ENCODE measurements at places on chromosomes 1 and 21.

DNA sequence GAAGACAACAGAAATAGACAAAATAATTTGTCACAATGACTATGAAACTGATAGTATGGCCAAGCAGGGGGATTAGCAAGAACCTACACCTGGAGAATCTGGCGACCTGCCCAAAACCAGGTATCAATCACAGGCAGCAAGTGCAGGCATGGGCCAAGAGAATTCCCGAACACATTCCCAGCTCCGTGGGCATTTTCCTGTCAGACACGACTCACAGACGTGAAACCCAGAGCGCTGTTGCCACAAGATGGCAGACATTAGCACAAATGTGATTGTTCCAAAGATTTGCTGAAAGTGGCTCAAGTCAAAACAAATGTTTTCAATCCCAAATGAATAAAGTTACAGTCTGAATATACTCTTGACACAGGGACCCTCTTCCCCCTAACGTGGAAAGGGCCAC lies 36.8 kb downstream of the HLCS start:
- peak; percentile 28 for DNase-seq

DNA sequence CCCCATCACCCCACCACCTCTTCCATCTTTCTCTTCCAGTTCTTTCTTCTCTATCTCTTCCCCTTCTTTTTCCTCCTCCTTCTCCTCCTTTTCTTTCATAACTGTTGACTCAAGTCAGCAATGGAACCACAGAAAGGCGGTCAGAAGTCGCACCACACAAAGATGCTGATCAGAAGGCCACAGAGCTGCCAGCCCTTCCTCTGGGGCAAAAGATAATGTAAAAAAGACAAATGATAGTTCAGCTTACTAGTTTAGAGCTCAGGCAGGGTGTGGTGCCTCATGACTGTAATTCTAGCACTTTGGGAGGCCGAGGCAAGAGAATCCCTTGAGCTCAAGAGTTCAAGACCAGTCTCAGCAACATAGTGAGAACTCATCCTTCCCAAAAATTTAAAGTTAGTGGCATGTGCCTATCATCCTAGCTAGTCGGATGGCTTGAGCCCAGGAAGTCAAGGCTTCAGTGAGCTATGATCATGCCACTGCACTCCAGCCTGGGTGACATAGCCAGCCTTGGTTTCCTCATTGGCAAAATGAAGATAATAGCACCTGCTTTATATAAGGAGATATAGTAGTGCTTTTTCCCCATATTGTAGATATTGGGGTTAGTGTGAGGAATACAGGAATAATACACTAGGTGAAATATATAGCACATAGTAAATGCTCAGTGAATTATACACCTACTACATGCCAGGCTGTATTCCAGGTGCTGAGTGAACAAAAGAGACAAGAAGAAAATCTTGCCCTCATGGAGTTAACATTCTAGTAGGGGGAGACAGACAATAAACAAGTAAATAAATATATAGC lies 12.5 kb upstream of the IGSF3 start:
- no peak for DNase-seq

- DNase-seq, result no peak
Measured at GRCh38 chr1:85502171-85502570, 37.2 kb upstream of the DDAH1 start.

DNA sequence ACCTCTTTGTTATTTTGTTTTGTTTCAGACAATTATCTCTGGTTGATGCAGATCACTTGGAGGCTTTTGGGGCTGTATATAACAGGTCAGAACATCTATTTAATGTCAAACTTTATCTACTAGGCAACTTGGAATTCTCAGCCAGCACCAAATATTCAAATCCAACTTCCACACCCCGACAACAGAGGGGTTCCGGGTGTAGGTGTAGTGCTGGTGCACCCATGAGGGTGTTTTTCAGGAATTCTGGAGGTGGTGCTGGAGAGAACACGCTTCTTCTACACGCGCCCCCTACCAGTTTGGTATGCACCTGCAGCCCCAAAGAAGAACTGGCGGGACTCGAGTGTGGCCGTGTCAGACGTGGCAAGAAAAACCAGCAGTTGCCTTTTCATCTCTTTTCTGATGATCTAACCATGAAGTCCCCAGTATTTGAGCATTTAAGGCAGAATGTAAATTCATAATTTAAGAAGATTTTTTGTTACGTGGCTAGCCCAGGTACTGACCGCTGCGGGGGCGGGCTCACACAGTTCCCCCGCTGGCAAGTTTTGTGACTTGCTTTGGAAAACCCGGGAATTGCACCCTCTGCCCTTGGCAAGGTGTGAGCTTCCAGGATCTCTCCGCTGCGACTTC lies 462 bp upstream of the TLCD4 start:
- peak; percentile 62 for DNase-seq

- DNase-seq, result no peak
Measured at GRCh38 chr21:46189959-46190490, 5.8 kb upstream of the SPATC1L start.

DNA sequence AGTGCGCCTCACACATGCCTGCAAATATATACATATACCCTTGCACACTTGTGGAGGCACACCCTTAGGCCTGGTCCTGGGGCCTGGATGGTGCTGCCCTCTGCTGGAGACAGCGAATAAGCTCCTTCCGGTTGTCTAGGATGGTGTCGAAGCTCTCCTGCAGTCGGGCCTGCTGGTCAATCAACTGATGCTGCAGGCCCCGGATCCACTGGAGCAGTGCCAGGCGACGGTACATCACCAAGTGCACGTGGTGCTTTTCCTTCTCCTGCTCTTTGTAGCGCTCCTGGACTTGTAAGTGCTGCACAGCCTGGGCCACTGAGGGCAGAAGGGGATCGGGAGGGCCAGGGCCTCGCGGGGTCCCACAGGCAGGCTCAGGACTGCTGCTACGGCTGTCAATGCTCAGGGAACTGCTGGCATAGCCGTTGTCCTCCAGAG lies 3.1 kb downstream of the C1orf216 start:
- peak; percentile 70 for DNase-seq

DNA sequence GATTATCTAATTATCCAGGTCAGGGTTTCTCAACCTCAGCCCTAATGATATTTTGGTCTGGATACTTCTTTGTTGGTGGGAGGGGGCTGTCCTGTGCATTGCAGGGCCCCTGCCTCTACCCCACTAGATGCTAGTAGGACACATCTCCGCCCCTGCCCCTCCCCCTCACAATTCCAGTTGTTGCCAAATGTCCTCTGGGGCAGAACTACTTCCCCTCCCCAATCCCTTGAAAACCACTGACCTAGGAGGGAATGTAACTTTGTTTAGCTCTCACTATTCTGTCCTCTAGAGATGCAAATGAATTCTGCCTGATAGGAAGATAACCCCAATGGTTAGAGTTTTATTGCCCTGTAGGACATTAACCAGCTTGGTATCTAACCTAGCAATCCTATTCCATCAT lies 8.1 kb downstream of the CACNA1S start:
- DNase-seq, result no peak

DNA sequence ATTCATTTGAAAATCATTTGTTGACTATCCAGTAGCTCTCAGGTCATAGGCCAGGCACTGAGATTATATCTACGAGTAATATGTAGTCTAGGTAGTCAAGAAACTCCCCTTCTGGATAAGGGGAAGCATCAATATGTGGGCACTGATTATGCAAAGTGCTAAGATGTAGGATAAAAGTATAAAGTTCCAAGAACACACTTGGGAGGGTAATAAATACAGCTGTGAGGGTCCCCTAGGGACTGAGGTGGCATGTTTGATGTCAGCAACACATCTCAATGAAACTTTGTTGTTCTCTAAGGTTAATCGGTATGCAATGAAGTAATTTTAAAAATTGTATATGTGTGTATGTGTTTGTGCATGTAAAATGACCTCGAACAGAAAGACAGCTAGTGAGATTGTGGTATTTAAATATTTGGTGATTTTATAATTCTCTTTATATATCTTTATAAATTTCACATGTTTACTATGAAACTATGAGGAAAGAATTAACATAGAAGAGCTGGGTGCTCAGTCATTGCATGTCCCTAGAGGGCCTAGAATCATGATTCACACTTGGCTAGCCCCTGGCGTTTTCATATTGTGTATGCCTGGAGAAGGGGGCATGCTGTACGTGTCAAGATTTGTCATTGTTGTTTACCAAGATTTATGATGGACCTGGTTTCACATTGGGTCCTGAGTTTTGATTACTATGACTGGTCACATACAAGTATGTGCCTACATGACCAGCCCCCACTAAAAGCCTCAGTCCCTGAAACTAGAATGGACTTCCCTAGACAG lies 140.1 kb upstream of the DUSP10 start:
- DNase-seq, result no peak

- DNase-seq, result peak; percentile 64
Measured at GRCh38 chr1:41742219-41742618, 176.5 kb downstream of the HIVEP3 start.

DNA sequence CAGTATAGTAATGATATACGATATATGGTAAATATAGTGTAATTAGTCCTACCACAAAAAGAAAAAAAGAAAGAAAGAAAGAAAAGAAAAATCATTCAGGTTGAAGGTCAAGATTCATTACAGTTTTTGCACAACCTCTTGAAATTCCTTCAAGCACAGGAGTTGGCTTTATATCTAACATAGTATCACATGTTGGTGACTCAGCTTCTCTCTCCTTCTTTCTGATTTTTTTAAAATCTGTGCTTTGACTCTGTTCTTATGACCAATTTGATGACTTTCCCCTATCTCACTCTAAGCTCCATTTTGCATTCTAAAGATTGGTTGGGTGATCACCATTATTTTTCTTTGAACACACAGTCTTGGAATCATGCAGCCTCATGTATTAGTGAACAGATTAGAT lies 148.2 kb upstream of the COL11A1 start:
- DNase-seq, result no peak

DNA sequence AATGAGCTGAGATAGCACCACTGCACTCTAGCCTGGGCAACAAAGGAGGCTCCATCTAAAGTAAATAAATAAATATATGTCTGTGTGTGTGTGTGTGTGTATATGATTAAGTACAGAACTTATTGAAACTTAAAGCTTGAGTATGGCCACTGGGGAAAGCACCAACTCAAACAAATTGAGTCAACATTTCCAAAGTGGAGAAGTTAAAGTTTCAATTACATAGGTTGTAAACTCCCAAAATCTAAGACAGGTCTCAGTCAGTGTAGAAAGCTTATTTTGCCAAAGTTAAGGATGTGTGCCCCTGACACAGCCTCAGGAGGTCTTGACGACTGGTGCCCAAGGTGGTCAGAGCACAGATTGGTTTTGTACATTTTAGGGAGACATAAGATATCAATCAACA lies 458.9 kb upstream of the RGS18 start:
- no peak for DNase-seq

- DNase-seq, result no peak
Measured at GRCh38 chr1:222047366-222047765, 305.5 kb upstream of the DUSP10 start.

DNA sequence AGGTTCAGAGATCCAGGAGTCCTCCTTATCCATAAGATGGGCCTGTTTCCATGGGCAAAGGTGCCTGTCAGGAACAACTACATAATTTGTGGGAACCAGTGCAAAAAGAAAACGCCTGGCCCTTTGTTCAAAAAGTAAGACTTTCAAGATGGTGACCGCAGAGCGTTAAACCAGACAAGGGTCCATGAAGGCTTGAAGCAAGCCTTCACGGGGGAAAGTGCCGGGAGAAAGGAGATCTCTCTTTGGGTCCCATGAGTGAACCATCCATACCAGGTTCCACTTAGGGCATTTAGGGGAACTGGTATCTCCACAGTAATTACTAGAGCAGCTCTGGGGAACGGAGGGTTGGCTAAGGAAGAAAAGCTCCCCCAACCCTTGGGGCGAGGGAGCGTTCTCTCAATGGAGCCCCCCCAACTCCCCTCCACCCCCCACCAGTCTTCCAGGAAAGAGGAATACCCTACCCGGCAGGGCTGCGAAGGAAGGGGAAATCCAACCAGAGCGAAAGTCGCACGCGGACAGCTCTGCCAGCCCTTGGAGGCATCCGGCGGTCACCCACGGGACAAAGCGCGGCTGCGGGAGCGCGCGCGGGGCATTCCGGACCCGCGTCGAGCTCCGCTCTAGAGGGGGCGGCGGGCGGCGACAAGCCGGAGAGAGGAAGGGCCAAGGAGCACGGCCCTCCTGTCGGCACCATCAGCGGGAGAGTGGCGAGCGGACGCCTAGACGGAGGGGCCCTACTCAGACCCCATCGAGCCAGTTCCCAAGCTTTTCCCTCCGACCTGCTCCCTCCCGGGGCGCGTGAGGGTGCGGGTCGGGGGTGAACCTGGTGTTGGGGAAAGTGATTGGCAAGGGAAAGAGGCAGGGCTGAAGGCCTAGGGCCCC lies 687 bp upstream of the RASSF5 start:
- no peak for DNase-seq

DNA sequence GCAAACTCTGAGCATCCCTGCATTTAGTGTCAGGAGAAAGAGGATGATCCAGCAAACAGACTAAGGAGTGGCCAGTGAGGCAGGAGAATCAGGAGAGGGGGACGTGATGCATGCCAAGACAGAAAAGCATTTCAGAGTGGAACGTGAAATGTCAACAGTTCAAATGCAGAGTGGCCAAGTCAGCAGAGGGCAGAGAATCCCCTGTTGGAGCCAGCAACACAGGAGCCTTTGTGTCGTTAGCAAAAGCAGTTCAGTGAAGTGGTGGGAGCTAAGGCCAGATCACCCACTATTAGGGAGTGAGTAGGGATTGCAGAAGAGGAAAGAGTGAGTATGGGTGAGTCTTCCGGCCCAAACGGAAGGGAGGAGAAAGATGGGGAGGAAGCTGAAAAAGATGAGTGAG lies 6.6 kb upstream of the FCRL6 start:
- DNase-seq, result no peak

- DNase-seq, result no peak
Measured at GRCh38 chr1:9294405-9294773, 1.7 kb downstream of the SPSB1 start.

GRCh38 chr1:76494807-76495206 lies 372.5 kb upstream of the ST6GALNAC5 start:
- no peak for DNase-seq

DNA sequence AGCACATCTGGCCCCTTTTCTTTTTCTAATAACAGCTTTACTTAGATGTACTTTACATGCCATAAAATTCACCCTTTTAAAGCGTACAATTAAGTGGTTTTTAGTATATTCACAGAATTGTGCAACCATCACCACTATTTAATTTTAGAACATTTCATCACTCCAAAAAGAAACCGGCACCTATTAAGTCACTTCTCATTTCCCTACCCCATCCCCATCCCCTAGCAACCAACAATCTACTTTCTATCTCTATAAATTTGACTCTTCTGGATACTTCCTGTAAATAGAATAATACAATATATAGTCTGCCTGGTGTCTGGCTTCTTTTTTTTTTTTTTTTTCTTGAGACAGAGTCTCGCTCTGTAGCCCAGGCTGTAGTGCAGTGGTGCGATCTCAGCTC lies 59.5 kb upstream of the ENAH start:
- no peak for DNase-seq
